ENCODE measurements at places on chromosomes 4 and X. TPM values are rescaled to one million over a fixed set of nuclear protein-coding genes. Genes with fewer than 3 reads are reported as not detected.

IDS gene
- polyA plus RNA-seq = 29.4 TPM

RIPPLY1 gene
- polyA plus RNA-seq = 3.0 TPM

GRCh38 chr4:120683897-120684540 is 238.5 kb downstream of the PRDM5 start:
- DNase-seq = no peak

- DNase-seq = no peak
Observed at GRCh38 chr4:54073271-54073880, 9.0 kb upstream of the CHIC2 start.

DNA sequence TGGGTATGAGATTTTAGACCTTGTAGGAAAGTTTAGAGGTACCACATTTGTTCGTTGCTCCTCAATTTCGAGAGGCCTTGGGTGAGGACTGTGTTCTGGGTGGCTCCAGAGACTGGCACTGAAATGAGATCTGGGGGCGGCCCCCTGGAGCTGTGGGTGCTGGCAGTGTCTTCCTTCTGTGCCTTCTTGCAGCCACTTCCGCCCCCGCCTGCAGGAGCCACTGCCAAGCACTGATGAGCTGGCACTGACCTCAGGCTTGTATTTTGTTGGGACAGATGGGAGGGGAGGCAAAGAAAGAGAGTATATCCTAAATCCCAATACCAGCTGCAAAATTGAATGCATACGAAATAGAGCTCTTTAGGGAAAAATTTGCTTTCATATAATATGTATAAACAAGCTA is 64.5 kb upstream of the CLDN34 start:
- no peak for DNase-seq

GRCh38 chrX:148271263-148271662 is 229.2 kb upstream of the AFF2 start:
- DNase-seq = no peak

GRCh38 chrX:5307416-5307815 is 921.3 kb downstream of the NLGN4X start:
- DNase-seq = no peak

Measured in right renal cortex interstitium (tissue), 3 donors.